ENCODE measurements at places on chromosomes 2 and 18.
A peak's percentile ranks its signal among the peaks of the same experiment; 100 is the strongest.

DNA sequence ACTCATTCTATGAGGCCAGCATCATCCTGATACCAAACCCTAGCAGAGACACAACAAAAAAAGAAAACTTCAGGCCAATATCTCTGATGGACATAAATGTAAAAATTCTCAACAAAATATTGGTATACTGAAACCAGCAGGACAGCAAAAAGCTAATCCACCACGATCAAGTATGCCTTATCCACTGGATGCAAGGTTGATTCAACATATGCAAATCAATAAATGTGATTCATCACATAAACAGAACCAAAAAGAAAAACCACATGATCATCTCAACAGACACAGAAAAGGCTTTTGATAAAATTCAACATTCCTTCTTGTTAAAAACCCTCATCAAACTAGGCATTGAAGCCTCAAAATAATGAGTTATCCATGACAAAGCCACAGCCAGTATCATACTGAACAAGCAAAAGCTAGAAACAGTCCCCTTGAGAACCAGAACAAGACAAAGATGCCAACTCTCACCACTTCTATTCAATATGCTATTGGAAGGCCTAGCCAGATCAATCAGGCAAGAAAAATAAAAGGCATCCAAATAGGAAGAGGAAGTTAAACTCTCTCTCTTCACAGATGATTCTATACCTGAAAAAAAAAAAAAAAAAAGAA, 45.3 kb downstream of the RTTN start:
- no peak for DNase-seq

DNA sequence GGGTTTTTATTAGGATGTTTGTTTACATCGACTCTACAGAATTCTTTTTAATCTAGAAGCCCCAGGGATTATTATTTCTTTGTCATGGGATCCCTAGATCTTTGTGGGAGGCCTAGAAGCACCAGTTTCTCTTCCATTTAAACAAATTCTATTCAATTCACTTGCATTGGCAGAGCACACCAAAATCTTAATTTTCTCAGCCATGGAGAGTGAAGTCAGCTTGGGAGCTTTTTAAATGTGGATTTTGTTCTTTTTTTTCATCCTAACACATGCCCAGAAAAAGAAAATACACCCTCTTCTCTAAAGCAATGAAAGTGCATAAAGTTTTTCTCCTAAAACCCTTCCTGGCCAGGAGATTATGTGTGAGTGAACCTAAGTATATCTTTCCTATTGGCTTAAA, 38.5 kb downstream of the CDCA7 start:
- no peak for DNase-seq

- no peak for DNase-seq
Measured at GRCh38 chr2:133591164-133591563, 22.9 kb upstream of the NCKAP5 start.

GRCh38 chr2:191041418-191042161, 27.6 kb upstream of the STAT1 start:
- no peak for DNase-seq

GRCh38 chr2:67309281-67309680, 87.9 kb upstream of the ETAA1 start:
- DNase-seq, result no peak

- no peak for DNase-seq
Measured at GRCh38 chr18:46883180-46883579, 34.1 kb downstream of the PIAS2 start.

DNA sequence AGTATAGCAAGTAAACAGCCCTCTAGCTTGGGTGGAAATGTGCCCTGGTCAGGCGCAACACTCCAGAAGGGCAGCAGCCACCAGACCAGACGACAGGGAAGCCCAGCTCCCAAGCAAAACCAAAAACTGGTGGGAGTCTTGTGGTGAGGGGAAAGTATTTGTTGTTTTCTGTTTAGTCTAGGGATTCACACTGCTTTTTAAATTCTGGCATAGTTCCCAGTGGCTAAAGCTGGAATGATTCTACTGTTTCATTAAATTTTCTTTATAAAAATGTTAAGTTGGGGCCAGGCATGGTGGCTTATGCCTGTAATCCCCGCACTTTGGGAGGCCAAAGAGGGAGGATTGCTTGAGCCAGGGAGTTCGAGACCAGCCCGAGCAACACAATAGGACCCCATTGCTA, 38.5 kb downstream of the MERTK start:
- DNase-seq, result no peak

GRCh38 chr2:9163306-9164111, 43.1 kb upstream of the ASAP2 start:
- no peak for DNase-seq

- peak; percentile 6 for DNase-seq
Measured at GRCh38 chr2:138515092-138515491, 13.5 kb downstream of the SPOPL start.

- DNase-seq, result no peak
Measured at GRCh38 chr2:30356071-30356470, 91.0 kb upstream of the LCLAT1 start.

DNA sequence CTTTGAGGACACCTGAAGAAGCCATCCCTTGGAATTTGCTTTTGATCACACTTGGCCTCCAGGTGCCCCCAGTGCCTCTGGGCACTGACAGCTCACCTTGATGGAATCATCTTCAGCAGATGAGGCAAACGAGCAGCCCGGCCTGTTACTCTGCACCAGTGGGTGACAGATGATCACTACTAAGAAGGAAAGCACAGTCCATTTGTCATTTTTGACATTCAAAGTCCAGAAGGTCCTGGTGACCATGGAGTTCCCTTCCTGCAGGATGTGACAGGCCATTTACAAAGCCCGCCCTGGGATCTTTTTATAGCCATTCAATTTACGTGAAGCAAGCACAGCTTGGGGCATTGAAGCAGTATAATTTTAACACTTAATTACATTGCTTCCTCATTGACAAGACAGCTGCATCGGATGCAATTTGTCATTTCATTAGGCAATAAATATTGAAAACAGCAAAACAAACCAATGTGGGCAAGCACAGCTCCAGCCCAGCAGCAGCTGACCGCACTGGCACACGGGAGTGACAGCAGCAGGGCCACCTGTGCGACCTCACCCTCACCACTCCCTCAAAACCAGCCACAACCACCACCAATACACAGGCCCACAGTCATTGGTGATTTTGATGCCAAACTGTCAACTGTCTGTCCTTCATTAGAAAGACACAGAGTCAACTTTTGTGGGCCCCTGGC, 76.0 kb upstream of the SLC66A3 start:
- no peak for DNase-seq

- no peak for DNase-seq
Measured at GRCh38 chr18:49322765-49323490, 137.5 kb downstream of the DYM start.

GRCh38 chr2:47195148-47195547, 40.0 kb upstream of the STPG4 start:
- no peak for DNase-seq

DNA sequence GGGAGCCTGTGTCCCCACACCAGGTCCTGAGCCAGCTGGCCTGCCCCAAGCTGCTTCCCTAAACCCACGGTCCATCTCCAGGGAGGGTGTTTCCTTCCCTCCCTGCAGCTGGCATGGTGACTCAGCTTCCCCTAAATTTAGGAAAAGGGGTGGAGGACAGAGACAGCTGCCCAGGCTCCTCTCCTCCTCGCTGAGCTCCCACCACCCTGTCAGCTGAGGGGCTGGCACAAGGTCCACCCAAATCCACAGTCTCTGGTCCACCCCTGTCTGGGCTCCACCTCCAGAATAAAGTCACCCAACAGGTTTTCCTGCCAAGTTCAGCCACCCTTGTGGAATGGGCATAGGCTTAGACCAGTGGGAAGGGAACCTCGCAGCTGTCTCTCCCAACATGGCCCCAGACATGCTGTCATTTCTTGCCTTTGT, 156.5 kb downstream of the TNS1 start:
- no peak for DNase-seq

GRCh38 chr2:239064891-239065290, 217.0 kb downstream of the TWIST2 start:
- no peak for DNase-seq

- DNase-seq, result no peak
Measured at GRCh38 chr2:26940001-26940400, 30.4 kb upstream of the MAPRE3 start.
